H1 (cell line): ENCODE measurements at places on chromosomes 4 and X.
A peak's percentile ranks its signal among the peaks of the same experiment; 100 is the strongest.

DNA sequence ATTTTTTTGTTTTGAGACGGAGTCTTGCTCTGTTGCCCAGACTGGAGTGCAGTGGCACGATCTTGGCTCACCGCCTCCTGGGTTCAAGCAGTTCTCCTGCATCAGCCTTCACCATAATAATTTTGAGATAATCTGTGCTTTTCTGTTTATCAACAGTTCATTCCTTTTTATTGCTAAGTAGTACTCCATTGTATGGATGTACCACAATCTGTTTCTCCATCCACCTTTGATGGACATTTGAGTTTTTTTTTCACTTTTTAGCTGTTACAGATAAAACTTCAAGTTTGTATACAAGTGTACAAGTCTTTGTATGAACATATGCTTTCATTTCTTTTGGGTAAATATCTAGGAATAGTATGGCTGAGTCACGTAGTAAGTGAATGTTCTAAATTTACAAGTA is 9.0 kb downstream of the FUNDC2 start:
- H3K27ac ChIP-seq: no peak overlapping the region
- H3K4me1 ChIP-seq: no peaks in the 10 kb centered on the region
- H3K27me3 ChIP-seq: no peaks in the 10 kb centered on the region
- DNase-seq: no peak

DNA sequence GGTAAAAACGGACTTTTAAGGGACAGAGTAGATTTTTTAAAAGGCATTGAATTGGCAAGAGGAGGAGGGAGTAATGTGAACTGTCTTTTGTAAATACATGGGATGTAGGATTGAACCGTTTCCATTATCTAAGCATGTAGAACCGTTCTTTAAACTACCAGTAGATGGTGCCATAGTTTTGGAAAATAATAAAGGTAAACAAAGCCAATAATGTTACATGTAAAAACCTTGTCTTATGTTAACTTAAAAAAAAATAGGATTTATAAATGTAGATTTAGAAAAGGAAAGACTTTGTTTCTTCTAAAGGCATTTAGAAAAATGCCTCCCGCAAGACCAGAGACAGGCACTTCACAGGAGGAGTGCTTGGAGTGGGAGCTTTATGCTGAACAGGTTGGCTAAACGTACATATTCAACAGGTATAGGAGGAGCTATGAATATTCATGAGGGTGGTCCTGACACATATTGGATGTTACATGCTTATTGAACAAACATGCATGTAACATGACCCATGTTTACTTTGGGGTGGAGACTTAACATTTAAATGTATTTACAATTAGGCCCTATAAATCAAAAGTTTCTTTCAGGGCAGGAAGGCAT is 45.5 kb upstream of the FAM241A start:
- H3K27me3 ChIP-seq: no peaks in the 10 kb centered on the region
- no peaks in the 10 kb centered on the region for H3K36me3 ChIP-seq
- H3K4me3 ChIP-seq: no peak overlapping the region
- H3K27ac ChIP-seq: no peak overlapping the region
- DNase-seq: no peak

DNA sequence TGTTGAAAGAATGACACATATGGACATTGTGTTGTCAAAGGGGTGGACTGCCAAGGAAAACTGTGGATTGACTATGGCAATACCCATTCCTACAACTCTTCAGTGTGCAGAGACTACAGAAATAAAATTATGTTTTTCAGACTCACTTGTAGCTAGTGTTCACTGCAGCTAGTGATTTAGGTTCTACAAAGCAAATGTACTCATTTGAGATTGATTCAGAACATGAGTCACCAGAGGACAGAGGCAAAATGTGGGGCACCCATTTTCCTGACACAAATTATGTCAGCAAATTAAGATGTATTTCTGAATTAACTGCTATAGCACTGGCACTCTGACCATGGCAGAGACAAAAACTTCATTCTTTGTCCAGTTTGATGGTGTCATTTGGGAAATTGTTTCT is 40.7 kb downstream of the SPCS3 start:
- no peak overlapping the region for H3K4me3 ChIP-seq
- DNase-seq: no peak
- no peak overlapping the region for H3K27ac ChIP-seq
- H3K36me3 ChIP-seq: no peaks in the 10 kb centered on the region
- H3K4me1 ChIP-seq: peaks cover 5% of the 10 kb centered on the region; the same call in 1 of the 2 replicates

DNA sequence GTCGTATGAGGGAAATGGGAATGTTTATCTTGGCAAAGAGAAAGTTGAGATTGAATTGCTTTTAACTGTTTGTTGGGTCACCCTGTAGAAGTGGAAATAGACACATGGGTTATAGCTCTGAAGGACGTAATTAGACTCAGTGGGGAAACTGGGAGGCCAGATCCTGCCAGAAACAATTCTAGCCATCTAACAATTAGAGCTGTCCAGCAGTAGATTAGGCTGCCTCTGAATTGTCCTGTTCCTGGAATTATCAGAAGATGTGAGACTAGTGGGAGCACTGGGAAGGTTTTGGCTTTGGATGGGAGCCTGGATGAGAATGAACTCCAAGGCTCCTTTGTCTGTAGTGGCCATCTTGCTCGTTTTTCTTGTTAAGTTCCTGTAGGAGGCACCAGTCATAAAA is 61.9 kb upstream of the IGFBP7 start:
- no peak overlapping the region for H3K4me3 ChIP-seq
- peaks cover 2% of the 10 kb centered on the region; the same call in 1 of the 2 replicates for H3K4me1 ChIP-seq
- no peaks in the 10 kb centered on the region for H3K36me3 ChIP-seq
- DNase-seq: no peak

DNA sequence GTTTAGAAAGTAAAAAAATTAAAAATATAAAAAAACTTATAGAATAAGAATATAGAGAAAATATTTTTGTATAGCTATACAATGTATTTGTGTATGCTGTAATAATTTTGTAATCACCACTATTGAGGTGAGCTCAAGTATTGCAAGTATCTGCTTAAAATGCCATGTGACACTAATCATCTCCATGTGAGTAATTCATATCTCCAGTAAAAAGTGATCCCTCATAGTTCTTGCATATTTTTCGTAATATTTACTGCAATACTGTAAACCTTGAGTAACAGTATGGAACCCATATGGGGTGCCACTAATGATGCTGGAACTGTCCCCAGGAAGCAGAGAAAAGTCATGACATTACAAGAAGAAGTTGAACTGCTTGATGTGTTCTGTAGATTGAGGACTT is 43.2 kb upstream of the HUWE1 start:
- no peak for DNase-seq
- no peaks in the 10 kb centered on the region for H3K36me3 ChIP-seq
- H3K4me3 ChIP-seq: no peak overlapping the region

DNA sequence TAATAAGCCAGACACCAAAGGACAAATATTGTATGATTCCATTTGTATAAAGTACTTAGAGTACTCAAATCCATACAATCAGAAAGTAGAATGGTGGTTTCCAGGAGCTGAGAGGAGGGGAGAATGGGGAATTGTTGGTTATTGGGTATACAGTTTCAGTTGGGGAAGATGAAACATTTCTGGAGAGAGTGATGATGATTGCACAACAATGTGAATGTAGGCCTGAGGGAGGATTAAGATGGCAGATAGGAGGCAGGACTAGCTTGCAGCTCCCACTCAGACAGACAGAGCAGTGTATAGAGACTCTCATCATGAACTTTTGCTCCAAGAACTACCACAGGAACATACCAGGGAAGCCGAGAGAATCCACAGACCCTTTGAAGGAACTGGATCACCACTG is 75.7 kb upstream of the PAK3 start:
- no peaks in the 10 kb centered on the region for H3K4me1 ChIP-seq
- DNase-seq: no peak
- H3K27ac ChIP-seq: no peak overlapping the region

GRCh38 chr4:53520116-53520515 is 71.2 kb downstream of the LNX1 start:
- DNase-seq: no peak
- no peaks in the 10 kb centered on the region for H3K27me3 ChIP-seq
- H3K4me1 ChIP-seq: peaks cover 4% of the 10 kb centered on the region; the same call in 1 of the 2 replicates
- peak overlapping the region; percentile 22; the same call in 1 of the 2 replicates for H3K4me3 ChIP-seq
- H3K27ac ChIP-seq: no peak overlapping the region

- no peaks in the 10 kb centered on the region for H3K27me3 ChIP-seq
- H3K4me3 ChIP-seq: no peak overlapping the region
- no peaks in the 10 kb centered on the region for H3K4me1 ChIP-seq
- no peak for DNase-seq
- H3K27ac ChIP-seq: no peak overlapping the region
Measured at GRCh38 chr4:162847945-162848549, 318.6 kb downstream of the NAF1 start.
